ENCODE measurements at places on chromosomes 1 and 21.
A peak's percentile ranks its signal among the peaks of the same experiment; 100 is the strongest.

GRCh38 chr1:163104385-163105099, 35.4 kb downstream of the RGS4 start:
- DNase-seq = no peak

DNA sequence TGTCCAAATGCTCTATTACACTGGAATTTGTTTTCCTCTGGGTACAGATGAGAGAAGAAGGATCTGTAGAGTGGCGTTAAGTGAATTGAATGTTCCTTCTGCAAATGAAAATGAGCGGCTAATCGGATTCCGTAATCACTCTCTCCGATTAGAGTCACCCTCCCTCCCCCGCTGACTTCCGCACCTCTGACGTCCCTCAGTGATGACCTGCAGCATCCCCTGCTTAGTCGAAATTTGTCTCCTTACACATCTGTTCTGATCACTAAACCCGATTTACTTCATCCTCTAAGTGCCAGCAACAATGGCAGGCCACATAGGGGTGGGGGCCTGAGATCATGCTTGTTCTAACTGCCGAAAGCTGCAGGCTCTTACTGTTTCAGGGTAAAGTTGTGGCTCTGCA, 378.7 kb downstream of the SEC16B start:
- no peak for DNase-seq

- no peak for DNase-seq
Measured at GRCh38 chr1:37764414-37764825, 500 bp downstream of the EPHA10 start.

GRCh38 chr1:180195916-180196315, 34.1 kb upstream of the LHX4 start:
- no peak for DNase-seq

GRCh38 chr1:87129606-87130005, 199.1 kb upstream of the LMO4 start:
- no peak for DNase-seq

DNA sequence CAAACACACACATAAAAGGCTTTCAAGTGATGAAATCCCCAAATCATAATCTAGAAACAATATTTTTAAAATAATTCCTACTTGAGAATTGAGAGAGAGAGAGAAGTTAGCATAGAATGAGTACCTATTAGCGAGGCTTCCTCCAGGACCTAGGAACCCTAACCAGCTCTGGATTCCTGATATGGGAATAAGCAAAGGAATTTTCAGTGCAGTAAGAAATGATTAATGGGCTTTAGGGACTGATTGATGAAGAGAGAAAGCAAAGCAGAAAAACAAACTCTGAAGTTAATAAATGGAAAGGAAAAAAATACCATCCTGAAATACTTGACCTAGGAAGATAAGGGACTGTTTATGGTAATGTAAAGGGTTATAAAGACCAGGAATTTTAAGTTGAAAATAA, 60.6 kb downstream of the WARS2 start:
- DNase-seq = no peak

DNA sequence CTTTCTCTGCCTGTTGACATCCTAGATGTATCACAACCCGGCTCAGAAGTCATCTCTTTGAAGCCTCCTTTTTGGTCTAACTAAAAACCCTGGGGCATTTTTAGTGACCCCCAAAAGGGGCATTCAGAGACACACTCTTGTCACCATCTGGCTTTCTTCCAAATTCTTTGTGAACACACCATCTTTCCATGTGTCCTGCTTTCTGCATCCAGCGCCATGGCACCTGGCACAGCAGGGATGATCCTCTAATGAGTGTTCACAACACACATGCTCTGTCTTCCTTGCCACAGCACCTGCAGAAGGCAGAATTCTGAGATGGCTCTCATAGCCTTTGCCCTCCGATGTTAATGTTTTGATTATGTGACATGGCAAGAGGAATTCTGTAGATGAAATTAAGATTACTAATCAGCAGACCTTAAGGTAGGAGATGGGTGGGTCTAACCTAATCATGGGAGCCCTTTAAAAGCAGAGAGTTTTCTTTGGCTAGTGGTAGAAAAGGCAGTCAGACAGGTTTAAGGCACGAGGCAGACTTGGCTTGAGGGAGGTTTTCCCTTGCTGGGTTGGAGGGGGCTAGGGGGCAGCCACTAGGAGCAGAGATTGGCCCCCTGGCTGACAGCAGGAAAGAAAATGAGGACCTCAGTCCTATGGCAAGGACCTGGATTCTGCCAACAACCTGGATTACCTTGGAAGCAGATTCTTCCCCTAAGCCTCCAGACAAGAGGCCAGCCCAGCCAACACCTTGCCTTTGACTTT, 4.9 kb upstream of the TMEM61 start:
- no peak for DNase-seq

DNA sequence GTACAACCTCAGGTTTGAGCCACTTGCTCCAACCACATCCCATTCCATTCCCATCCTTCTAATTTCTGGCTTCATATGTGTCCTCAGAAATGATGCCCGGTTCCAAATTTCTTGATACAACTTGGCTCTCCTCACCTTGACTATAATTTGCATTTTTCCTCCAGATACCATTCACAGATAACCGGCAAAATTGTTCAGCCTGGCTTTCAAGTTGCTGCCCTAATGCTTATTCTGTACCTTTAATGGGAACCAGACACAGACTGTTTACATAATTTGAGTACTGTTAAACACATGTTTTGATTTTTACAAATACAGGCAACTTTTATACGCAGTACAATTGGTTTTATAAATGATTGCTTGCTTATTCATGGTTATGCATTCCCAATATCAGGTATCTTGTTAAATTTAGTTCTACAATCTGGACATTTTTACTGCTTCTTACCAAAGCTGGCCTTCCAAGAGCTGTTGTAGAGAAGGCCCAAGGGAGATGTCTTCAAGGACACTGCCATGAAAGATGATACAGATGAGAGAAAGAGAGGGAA, 649.5 kb upstream of the CAMK1G start:
- no peak for DNase-seq

GRCh38 chr1:201556841-201557571, 18.1 kb downstream of the NAV1 start:
- DNase-seq = no peak

- no peak for DNase-seq
Measured at GRCh38 chr1:87872692-87873091, 544.0 kb downstream of the LMO4 start.

DNA sequence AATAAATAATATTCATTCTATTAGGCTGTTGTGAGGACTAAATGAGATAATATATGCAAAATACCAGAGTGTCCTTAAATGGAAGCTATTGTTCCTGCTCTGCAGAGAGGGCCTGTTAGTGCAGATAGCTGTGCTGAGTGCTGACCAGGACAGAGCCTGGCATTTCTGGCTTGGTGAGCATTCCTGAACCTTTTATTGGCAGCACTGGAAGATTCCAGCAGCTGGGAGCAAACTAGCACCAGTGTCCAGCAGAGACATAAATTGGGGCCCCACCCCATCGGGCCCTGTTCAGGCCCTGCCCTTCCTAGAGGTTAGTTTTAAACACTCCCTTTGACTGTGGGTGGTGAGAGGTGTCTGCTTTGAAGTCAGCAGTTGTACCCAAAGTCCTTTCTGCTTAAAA, 85.9 kb upstream of the GADD45A start:
- no peak for DNase-seq

- DNase-seq = no peak
Measured at GRCh38 chr1:151108331-151108730, 37.8 kb downstream of the GABPB2 start.

DNA sequence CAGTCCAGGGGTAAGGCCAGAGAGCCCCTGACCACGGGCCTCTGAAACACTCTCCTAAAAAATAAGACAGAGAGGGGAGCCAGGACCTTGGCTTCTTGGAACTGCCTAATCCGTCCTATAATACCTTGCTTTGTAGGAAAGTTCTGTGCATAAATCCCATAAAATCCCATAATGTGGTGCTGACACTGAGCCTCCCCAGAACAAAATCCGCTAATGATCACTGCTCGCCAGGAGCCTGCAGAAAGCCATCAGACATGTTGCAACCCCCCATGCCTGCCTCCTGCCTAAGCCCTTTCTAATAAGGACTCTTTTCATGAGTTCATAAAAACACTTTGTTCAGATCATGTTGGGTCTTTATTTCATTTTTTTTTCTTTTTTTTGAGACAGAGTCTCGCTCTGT, 9.3 kb upstream of the DHRS3 start:
- DNase-seq = no peak

DNA sequence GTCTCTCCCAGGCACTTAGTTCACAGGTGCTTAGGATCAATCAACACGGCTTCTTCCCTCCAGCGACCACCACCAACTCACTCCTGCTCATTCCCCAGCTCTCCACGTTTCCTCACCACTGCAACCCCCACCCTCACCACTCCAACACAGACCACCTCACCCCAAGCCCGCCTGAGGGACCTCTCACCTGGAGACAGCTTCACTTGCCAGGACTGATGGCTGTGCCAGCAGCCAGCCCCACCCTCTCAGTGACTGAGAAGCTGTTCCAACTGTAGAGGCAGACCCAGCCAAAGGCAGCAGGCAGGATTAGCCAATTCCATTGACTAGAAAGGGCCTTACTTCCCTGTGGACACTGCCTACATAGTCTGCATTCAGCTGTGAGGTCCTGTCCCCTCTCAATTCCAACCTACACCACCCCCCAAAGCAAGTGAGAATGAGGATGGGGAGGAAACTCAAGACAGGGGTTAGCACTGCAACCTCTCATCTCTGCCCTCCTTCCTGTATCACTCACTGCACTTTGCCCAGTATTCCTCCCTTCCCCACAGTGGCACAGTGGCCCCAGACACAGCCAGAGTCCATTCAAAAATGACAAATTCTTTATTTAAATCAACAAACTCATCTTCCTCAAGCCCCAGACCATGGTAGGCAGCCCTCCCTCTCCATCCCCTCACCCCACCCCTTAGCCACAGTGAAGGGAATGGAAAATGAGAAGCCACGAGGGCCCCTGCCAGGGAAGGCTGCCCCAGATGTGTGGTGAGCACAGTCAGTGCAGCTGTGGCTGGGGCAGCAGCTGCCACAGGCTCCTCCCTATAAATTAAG, 7.6 kb downstream of the TAGLN2 start:
- no peak for DNase-seq

GRCh38 chr1:212760126-212760823, 31.3 kb downstream of the NSL1 start:
- no peak for DNase-seq

- no peak for DNase-seq
Measured at GRCh38 chr1:170601866-170602265, 62.1 kb upstream of the PRRX1 start.

- peak; percentile 29 for DNase-seq
Measured at GRCh38 chr1:16727190-16728111, 12.9 kb upstream of the RNU1-4 start.

DNA sequence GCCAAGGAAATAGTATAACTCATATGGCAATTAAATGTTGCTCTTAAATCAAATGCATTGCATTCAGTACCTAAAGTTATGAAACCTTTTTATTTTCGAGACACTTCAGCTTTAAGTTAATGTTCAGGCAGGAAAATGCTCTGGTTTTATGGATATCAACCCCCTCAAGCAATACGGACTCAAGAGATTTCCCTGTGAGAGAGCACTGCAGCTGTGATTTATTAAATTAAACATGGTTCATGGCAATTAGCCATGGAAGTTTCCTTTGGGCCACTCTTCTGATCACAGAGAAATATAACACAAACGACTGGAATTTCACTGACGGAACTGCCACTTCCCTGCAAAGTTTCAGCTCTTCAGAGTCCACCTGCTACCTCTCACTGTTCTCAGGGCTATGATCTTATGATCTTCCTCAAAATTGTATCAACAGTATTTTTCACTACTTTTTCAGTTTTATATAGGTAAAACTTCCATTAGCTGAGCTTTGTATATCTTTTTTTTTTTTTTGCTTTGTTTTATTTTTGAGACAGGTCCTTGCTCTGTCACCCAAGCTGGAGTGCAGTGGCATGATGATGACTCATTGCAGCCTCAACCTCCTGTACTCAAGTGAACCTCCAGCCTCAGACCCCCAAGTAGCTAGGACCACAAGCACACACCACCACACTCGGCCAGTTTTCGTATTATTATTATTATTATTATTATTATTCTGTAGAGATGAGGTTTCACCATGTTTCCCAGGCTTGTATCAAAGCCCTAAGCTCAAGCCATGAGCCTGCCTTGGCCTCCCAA, 923.1 kb upstream of the TMPRSS15 start:
- no peak for DNase-seq

DNA sequence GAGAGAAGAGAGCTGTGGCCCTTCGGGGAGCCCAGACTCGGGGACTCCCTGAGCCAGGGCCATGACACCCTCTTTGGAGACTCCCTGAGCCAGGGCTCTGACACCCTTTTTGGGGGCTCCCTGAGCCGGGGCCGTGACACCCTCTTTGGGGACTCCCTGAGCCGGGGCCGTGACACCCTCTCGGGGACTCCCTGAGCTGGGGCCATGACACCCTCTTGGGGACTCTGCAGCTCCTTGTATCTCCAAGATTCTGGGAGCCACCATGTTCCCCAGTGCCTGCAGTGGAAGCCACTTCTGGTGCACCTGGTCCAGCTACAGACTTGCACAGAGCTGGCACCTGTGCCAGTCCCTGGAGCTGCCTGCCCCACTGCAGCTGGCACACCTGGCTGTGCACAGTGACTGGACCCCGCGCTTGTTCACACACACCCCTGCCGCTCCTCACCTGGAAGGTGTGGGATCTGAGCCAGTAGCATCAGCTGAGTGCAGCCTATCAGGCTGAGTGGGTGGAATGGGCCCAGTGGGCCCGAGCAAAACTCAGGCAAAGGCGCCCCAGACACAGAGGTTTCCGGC, 3.8 kb upstream of the SSU72 start:
- DNase-seq = no peak

- DNase-seq = no peak
Measured at GRCh38 chr1:56502700-56503245, 76.6 kb downstream of the PLPP3 start.

GRCh38 chr1:11493972-11494655, 15.2 kb downstream of the DISP3 start:
- no peak for DNase-seq

DNA sequence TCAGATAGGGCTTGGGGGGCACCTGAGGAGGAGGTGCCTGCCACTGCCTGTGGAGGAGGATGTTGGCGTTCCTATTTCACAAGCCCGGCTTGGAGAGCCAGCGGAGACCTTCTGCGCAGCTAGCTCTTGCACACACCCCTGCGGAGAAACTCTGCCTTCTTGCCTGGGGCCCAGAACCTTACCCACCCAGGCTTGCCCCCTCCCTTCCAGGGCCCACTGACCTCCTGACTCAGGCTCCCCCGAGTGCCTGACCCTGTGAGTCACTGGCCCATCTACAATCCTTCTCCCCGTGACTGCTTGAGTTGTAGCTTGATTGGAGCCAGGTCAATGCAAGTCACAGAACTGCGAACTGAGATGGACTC, 3.4 kb downstream of the HES2 start:
- DNase-seq = no peak

DNA sequence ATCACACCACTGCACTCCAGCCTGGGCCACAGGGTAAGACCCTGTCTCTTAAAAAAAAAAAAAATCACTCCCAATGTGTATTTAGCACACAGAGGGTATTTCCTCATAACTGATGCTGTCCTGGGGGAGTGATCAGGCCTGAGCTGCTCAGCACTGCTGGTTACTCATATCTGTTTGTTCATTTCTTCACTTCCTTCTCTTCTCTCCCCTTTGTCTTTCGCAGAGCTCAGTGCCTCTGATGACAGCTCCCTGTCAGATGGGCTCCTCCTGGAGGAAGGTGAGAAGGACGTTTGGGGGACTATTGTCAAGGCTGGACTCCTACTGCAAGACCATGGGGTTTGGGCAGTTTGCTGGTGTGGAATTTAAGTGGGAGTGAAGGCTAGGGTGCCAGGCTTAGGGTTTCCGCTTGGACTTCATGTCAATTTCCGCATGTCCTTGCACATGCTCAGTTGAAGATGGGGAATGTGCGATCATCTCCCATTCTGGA, 13.0 kb downstream of the INAVA start:
- no peak for DNase-seq

Data from NCI-H1694 (cell line).